ENCODE measurements at places on chromosomes 4 and X.

GRCh38 chr4:182862921-182863320 is 54.3 kb downstream of the DCTD start:
- no peak for DNase-seq

- no peak for DNase-seq
These were observed 84.8 kb downstream of the PDE5A start for GRCh38 chr4:119543779-119544178.

GRCh38 chrX:107117993-107118321 is 665 bp downstream of the RBM41 start:
- no peak for DNase-seq

DNA sequence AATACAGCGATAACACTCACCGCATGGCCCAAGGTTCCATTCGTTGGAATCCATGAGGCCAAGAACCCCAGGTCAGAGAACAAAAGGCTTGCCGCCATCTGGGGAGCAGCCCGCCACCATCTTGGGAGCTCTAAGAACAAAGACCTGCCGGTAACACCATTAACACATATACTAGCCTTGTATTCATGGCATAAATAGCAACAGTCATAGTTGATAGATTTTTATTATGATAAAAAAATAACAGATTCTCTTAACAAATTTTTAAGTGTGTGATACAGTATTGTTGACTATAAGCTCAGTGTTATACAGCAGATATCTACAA is 309.4 kb downstream of the GLUD2 start:
- DNase-seq: no peak

DNA sequence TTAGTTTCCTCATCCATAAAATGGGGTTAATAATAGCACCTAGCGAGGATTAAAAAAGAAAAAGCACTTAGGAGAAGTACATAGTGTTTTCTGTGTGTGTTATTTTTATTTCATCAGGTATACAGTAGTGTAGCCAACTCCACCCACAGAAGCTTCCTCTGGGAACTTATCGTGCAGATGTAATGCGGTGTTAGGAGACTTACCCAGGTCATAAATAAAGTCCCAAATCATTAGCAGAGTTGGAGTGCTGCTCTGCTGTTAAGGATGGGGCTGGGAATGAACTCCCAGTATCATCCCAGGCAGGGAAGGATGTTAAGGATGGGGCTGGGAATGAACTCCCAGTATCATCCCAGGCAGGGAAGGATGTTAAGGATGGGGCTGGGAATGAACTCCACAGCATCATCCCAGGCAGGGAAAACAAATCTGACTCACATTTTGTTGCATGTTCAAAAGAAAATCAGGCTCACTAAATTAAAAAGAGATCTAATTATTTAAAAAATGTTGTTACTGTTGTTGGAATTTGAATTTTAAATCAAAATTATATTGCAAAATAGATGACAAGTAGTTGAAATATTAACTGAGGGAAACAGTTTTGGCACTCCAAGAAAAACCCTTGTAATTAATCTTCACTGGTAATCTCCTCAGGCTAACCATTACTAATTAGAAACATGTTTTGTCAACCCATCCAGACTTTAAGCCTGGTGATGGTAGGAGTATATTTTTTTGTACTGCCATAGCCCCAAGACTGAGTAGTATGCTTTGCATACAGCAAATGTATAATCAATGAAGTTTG is 10.2 kb upstream of the SFRP2 start:
- DNase-seq: no peak

DNA sequence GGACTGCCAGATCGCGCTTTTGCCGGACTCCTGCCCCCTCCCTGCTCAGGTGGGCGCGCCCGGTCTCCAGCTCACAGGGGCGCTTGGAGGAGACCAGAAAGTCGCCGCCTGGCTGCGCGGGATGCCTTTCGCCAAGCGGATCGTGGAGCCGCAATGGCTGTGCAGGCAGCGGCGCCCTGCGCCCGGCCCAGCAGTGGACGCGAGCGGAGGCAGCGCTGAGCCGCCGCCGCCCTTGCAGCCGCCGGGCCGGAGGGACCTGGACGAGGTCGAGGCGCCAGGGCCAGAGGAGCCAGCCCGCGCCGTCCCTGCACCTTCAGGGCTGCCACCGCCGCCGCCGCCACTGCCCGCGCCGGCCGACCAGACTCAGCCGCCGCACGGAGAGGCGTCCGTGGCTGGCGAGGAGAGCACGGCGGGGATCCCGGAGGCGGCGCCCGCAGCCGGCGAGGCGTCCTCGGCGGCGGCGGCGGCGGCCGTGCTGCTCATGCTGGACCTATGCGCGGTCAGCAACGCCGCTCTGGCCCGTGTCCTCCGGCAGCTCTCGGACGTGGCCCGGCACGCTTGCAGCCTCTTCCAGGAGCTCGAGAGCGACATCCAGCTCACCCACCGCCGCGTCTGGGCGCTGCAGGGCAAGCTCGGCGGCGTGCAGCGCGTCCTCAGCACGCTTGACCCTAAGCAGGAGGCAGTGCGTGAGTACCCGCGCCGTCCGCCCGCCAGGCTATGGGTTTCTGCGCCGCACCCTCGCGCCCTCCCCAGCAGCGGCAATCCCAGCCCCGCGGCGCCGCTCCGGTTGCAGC is 834 bp downstream of the NHS start:
- DNase-seq: no peak

- DNase-seq: no peak
These were observed 33.7 kb downstream of the ANKRD17 start for GRCh38 chr4:73224886-73225285.

- no peak for DNase-seq
These were observed 220.1 kb downstream of the RAB28 start for GRCh38 chr4:13263967-13264525.

DNA sequence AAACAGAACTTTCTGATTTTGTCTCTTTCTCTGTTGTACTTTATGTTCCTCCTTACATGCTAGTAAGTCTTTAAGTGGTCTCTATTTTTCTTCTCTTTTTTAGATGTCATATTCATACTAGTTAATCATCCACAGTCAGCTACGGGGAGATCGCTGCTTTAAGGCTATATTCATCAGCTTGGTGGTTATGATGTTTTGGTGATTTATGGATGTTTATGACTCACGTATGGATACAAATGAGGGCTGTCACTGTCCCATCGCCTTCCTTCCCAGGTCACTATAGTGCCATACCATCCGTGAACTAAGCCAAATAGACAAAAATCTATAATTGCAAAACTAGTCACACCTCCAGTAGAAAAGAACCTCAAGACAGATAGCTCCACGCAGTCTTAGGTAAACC is 296.8 kb upstream of the AADAT start:
- DNase-seq: no peak

DNA sequence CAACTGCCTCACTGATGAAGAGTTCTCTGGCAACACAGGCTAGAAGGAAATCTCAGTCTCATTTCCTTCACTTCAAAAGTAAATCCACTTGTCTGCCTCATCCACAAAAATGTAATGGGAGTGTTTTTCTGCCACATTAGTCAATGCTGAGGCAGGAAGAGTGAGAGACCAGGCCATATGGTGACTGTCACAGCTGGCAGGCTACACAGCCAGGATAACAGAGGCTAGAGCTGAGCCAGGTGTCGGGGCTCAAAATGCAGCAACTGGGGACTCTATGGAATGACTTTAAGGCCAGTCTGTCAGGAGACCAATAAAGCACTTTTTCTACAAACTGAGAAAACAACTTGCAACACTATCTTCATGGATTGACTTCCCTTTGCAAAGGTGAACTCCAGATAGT is 204.2 kb downstream of the GPC3 start:
- DNase-seq: no peak

- no peak for DNase-seq
These were observed 93.0 kb downstream of the HDAC8 start for GRCh38 chrX:72479324-72480274.

GRCh38 chr4:26032142-26032541 is 118.1 kb downstream of the SMIM20 start:
- DNase-seq: no peak

DNA sequence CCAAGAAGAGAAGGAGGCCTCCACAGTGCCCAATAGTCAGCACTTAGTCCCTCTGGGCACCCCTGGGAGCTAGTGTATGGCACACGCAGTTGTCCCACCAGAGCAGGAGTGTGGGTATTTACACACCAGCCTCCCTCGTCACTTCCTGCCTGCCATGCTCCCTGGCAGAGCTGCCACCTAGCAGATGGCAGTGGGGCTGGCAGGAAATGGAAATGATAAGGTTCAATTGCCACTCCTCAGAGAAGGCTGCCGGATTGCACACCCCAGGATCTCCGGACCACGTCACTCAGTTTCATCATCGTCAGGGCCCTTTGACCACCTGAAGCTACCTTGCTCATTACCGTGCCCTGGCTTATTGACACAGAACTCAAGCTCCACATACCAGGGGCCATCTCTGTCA is 173.3 kb upstream of the PSAPL1 start:
- no peak for DNase-seq

DNA sequence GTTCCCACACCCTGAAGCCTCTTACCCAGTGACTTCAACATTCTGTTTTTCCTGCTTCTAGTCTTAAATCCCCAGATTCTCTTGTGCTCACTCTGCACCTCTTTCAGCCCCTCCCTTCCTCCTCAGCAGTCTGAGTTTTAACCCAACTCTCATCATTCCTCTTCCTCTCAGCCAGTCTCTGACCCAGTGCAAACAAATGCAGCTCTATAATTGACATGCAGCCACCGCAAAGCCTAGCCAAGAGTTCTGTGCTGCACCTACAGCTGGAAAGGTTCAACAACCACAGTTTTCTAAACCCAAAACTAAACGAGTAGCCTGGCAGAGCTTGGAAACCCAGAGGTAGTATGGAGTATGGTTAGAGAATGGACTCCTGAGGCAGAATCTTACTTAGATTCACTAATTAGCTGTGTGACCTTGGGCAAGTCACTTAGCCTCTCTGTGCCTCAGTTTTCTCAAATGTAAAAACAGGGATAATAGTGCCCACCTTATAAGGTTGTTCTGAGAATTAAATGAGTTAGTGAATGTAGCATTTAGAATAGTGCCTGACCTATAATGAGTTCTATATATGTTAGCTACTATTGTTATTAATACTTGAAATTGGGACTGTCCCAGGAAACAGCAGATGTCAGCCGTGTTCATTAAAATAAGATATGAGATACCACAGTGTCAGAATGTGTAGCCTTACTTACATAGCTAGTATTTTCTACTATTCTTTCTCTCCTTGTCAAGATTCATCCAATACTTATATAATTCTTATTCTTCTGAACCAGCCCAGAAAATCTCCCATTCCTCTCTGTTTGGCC is 3.5 kb downstream of the TMEM154 start:
- DNase-seq: no peak

- no peak for DNase-seq
These were observed 16.8 kb downstream of the CLDN22 start for GRCh38 chr4:183303301-183303700.

GRCh38 chr4:15186149-15186548 is 183.9 kb downstream of the CPEB2 start:
- no peak for DNase-seq

DNA sequence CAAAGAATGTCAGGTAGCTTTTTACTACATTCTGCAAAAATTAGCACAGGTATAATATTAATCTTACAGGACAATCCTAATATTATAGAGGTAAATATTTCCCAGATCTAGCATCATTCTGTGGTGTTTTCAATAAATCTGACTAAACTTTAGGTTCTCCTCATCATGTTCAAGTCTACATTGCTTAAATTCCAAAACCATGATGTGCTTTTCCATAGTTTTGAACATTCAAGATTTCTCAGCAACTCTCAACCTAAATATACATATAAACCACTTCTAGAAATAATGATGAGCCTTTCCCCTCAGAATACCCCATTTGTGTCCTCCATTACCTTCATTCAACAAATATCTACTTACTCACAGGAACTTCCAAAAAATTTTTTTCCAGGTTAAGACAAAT is 23.1 kb downstream of the EIF4E start:
- no peak for DNase-seq

- DNase-seq: no peak
These were observed 708.4 kb upstream of the FRG1 start for GRCh38 chr4:189232274-189232673.

DNA sequence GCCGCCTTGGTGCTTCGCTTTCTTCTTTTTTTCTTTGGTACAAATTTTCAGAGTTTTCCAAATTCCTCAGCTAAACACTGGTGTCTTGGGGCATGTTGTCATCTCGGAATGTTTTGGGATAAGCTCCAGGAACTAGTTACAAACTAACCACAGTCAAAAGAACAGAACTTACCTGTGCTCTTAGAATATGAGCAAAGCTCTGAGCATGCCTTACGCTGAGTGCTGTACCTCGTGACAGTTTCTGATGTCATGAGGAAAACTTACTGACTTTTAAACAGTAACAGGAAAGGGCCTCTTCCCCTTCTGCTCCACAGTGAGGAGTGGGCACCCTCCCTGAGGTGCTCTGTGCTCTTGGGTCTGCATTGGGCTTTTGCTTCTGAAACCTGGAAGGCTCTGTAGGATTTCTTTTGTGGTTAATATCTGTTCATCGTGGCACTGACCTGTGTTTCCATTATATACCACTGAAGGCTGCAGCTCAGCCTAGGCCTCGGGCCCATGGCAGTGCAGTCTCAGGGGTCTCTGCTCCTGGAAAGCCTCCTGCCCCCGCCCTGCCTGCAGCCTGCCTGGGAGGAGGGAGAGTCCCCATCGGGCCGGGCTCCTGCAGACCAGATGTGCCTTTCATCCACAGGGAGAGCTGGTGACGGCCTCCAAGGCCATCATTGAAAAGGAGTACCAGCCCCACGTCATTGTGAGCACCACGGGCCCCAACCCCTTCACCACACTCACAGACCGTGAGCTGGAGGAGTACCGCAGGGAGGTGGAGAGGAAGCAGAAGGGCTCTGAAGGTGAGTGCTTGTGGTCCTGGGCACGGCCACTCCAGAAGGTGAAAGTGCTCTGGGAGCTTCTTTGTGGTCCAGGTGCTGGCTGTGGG is 48.7 kb downstream of the NOP14 start:
- no peak for DNase-seq

- no peak for DNase-seq
These were observed 1231.3 kb upstream of the PRKX start for GRCh38 chrX:4944767-4945166.

DNA sequence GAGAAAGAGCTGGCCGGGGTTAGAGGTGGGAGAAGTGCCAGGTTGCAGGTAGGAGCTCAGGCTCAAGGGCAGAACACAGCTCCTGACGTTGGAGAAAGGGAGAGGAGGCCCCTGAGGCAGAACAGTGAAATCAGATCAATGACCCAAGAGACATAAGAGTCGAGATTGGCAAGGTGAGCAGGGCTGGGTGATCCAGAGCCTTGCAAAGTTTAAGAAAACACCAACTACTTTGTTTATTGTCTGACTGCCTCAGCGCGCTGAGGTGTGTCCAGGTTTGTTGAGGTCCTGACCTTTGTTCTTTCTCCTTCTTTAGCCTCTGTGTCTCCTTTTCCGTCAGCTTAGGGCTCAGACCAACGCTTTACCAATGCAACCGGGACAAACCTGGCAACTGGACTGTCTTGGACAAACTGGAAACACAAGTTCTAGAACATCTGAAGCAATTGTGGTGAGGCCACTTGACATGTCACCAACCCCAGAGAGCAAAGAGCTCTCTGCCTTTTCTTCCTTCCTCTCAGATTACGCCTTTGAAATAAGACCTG is 28.3 kb downstream of the CHRNA9 start:
- DNase-seq: no peak

GRCh38 chr4:94477227-94477626 is 25.5 kb downstream of the PDLIM5 start:
- no peak for DNase-seq

GRCh38 chr4:71550220-71551165 is 211.7 kb downstream of the SLC4A4 start:
- DNase-seq: no peak

- DNase-seq: no peak
These were observed 29.3 kb upstream of the HGFAC start for GRCh38 chr4:3412257-3413020.

- DNase-seq: no peak
These were observed 37.4 kb downstream of the GPR143 start for GRCh38 chrX:9728261-9728660.

All from activated CD8-positive, alpha-beta memory T cell treated with anti-CD3 and anti-CD28 coated beads for 4 hours (primary cell).